ENCODE measurements at places on chromosomes 3 and 15.

DNA sequence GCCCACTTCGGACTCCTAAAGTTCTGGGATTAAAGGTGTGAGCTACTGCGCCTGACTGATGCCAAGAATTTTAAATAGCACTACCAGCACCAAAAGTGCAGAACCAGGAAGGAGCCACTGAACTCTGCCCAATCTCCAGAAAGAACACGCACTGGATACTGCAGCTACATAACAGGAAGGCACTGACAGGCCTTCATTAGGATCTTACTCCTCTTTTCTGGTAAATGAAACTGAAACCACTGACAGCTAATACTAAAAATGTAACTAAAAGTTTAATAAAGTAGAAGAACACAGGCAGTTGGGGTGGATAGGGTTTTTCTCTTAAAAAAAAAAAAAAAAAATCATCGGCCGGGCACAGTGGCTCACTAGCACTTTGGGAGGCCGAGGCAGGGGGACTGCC is 74.1 kb upstream of the CHRM5 start:
- DNase-seq = no peak

GRCh38 chr15:63371297-63371918 is 10.2 kb downstream of the CA12 start:
- DNase-seq = no peak

GRCh38 chr15:85751291-85752123 is 43.2 kb downstream of the KLHL25 start:
- no peak for DNase-seq

GRCh38 chr3:163971861-163972260 is 1106.4 kb downstream of the SI start:
- no peak for DNase-seq

- DNase-seq = no peak
Measured at GRCh38 chr3:125300416-125300815, 74.7 kb downstream of the ZNF148 start.

DNA sequence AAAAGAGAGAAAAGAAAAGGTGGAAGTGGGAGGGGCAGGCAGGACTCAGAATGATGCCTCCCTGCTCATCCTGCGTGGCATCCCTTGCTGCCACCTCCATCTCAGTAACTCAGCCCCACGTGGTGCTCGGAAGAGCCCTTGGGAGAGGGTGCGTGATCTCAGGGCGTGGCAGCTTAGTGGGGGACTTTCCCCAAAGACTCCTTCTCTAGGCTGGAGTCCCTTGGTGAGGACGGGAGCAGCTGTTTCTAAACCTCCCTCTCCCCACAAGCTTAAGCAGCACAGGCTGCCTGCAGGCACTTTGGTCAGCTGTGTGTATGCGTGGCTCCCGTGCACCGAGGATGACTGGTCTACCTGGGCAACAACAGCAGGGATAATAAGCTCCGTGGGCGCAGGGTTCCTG is 7.4 kb upstream of the ANPEP start:
- no peak for DNase-seq

DNA sequence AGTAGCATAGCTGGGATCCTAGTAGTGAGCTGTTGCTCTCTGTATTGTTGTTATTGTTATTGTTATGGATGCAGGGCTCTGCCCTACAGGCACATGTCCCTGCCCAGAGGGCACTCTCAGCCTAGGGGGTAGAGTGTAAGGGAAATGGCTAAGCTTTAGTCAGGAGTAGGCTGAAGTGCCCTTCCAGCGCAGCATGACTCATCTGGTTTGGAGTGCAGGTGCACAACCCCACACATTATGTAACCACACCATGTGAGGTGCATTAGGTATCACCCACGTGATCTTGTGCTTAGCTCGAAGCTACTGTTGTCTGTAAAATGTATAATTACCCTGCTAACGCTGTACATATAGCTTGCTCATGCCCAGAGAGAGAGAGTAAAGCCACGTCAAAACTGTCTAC is 48.3 kb upstream of the TIPARP start:
- DNase-seq = no peak
